Bronchial epithelial cell (primary cell): ENCODE measurements at places on chromosomes 12 and 14.

- DNase-seq = no peak
These were observed 23.8 kb downstream of the ARL6IP4 start for GRCh38 chr12:123004287-123004686.

DNA sequence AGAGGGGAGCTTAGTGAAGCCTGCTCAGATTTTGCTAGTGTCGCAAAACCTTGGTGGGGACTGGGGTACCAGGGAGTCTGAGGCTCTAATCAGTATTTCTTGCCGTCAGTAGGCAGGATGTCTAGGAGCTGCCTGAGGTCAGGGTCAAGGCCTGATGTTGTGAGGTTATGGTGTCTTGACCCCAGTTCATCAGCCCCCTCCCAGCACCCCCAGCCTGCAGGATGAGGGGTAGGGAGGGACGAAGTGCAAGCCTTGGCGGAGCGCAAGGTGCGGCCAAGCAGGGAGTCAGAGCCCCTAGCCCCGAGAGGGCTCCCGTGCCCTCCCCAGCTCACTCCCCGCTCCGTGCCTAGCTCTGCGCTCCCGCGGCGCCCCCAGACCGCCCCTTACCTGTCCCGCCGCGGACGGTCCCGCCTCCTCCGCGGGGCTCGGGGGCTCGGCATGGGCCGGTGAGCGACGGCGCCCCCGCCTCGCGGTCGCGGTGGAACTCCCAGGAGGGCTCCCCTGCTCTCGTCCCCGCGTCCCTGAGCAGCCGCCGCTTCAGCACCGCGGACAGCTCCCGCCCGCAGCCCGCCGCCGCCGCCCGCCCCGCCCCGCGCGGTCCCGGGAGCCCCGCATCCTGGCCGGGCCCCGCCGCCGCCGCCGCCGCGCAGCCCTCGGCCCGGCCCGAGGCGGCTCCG lies 347 bp downstream of the SYNDIG1L start:
- DNase-seq = no peak

DNA sequence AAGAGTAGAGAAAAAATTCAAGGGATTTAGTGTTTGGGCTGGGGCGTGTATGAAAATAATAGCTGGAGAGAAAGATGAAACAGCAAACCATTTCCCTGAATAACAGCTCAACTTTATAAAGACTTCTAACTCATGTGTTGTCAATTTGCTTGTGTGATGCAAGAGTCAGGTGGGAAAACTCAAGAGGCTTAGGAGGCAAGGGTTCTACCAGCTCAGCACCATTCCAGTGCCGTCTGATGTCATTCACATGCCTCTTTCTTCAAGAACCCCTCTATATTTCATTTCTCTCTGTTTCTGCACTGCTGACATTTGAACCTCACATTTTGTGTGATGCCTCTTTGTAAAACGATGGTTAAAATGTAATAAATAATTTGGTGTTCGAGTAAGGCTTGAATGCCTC lies 192.2 kb downstream of the PRKD1 start:
- DNase-seq = no peak

DNA sequence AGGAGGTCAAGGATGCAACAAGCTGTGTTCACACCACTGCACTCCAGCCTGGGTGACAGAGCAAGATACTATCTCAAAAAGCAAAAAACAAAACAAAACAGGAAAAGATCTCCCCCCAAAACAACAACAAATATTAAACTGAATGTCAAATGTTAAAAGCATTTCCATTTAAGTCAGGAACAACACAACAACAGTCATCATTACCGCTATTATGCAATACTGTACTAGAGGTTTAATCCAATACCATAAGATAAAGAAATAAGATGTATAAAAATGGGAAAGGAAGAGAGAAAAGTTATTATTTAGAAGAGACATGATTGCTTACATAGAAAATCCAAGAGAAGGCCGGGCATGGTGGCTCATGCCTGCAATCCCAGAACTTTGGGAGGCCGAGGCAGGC lies 36.6 kb downstream of the FERMT2 start:
- DNase-seq = no peak

GRCh38 chr14:24439830-24440605 lies 2.6 kb downstream of the SDR39U1 start:
- no peak for DNase-seq

DNA sequence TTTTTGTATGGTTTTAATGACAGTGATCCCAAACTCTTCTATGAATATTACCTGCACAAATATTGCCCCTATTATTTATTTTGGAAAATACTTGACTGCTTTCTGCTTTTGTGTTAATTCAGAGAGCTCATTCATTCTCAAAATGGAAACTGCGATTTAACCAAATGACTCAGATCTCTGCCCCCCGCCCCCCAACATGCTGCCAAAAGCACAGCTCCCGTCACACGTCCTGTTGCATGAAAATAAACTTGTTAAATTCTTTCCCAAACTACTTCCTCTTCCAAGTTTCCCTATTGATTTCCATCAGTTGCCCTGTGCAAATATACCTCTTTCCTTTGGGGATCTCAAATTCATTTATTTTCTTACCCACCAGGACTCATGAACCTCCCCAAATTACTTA lies 18.0 kb upstream of the NRDE2 start:
- DNase-seq = no peak

- peak; percentile 50 for DNase-seq
These were observed 96.9 kb downstream of the HELB start for GRCh38 chr12:66398931-66399910.

GRCh38 chr14:39884091-39884490 lies 451.9 kb upstream of the FBXO33 start:
- no peak for DNase-seq
